ENCODE measurements at places on chromosomes 4 and X.

DNA sequence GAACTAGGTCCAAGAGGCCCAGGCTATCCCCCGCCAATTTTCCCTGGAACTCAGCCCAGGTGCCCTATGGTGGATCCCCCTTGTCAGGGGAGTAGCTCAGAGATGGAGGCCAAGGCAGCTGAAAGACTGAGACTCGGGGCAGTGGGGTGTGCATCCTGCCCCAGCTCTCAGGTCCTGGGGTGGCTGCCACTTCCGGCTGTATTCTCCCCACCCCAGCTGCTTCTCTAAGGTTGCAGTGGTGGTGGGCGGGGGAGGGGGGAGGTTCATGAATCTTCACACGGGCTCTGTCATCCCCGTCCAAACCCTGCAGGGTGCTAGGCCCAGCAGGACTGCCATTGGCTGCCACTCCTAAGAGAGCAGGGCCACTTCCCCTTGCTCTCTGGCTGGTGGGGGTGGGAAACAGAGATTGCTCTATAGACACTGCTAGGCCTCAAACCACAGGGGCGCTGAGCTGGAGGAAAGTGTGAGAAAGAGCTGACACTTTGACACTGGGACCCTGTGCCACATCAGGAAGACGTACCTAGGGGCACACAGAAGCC is 1.5 kb downstream of the SASH3 start:
- DNase-seq, result peak; percentile 48

GRCh38 chrX:23726191-23726590 is 16.9 kb downstream of the ACOT9 start:
- DNase-seq, result no peak

DNA sequence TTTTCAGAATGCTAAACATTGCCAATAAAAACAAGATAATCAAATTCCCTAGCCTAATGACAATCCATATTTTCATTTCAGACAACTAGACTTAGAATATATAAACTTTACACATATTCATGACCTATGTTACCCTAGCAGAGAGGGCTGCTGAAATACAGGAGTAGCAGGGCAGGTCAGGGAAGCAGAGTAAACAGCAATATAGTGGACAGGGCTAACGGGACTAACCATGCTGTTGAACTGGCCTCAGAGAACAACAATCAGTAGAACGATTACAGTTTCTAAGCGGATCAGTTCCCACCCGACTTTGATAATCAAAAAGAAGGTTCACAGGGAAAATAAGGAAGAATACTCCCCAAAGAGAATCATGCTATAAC is 14.0 kb downstream of the TBCK start:
- no peak for DNase-seq

GRCh38 chr4:114758066-114758465 is 159.5 kb downstream of the UGT8 start:
- no peak for DNase-seq

DNA sequence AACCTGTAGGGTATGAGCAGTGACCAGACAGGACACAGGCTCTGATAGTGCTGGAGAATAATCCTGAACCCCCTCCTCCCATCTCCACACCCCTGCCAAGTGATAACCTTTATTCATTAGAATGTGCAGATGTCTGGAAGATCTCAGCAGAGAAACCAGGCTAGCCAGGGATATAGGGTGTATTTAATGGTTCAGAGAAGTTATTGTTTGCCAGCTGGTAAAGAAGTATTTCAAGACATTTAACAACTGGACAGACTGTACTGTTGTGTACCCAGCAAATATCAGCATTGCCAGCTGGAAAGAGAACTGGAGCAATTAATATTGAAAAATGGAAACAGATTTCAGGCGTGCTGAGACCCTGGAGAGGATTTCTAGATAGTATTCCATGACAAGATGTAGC is 94.5 kb downstream of the RASGEF1B start:
- no peak for DNase-seq

- DNase-seq, result peak; percentile 58
Observed at GRCh38 chr4:154491341-154492271, at the start of gene DCHS2. Gene DCHS2 (minus strand): TSS chr4:154491799. CDS start chr4:154491355, 444 bp downstream.

GRCh38 chr4:120327276-120327675 is 260.6 kb upstream of the MAD2L1 start:
- no peak for DNase-seq

DNA sequence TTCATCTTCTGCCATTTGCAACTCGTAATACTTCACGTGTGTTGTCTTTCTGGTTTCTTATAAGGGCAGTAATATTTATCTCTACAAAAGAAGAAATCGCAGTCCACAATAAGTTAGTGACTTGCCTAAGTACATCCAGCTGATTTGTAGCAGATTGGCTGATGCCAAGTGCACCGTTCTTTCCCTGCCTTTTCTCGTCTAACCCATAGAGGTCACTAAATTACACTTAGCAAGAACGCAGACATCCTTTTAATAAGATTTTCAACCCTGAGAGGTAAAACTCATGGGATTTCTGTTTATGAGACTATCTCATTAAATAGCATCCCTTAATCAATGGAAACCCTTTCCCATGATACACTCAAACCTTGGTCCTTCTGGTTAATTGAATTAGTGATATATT is 408.6 kb upstream of the ACTRT1 start:
- DNase-seq, result no peak

- no peak for DNase-seq
Observed at GRCh38 chr4:129264008-129264657, 168.2 kb downstream of the C4orf33 start.

DNA sequence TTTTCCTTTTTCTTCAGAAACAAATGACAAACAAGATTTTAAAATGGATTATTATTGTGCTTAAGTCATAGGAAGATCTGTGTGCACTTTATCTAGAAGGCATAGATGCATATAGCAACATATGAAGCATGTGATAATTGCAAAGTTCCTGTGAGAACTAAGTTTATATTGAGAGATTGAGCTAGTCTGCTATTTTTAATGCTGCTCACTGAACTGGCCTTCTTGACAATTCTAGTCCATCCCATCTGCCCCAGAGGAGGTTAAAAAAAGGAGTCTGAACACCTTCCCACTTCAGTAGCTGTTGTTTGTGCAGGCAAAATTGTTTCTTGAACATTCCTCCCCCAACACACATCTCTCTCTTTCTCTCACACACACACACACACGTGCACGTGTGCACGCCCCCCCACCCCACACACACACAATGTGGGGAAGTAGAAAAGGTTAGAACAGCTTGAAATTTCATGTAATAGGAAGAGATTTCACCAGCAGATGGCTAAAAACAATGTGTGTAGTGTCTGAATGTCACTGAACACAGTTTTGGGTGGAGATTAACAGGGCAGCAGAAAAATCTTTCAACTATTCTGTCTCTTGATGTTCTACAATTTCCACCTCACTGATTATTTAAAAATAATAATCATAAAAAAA is 108.0 kb downstream of the GPM6A start:
- no peak for DNase-seq

- no peak for DNase-seq
Observed at GRCh38 chr4:175456131-175456530, 355.9 kb downstream of the GPM6A start.

DNA sequence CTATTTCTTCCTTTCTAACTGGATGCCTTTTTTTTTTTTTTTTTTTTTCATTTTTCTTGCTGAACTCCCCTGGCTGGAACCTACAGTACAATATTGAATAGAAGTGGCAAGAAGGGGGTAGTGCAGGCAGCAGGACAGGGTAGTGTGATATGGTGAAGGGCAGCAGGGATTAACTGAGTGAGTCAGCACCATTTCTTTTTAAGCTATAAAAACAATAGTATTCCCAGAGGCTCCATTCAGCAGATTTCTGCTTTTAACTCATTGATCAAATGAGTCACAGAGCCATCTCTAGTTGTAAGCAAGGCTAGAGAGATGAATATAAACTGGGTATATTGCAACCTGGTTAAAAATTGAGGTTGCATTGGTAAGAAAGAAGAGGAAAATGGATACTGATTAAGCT is 53.6 kb upstream of the SETD7 start:
- DNase-seq, result no peak

- no peak for DNase-seq
Observed at GRCh38 chrX:106220177-106220576, 52.1 kb downstream of the PWWP3B start.

DNA sequence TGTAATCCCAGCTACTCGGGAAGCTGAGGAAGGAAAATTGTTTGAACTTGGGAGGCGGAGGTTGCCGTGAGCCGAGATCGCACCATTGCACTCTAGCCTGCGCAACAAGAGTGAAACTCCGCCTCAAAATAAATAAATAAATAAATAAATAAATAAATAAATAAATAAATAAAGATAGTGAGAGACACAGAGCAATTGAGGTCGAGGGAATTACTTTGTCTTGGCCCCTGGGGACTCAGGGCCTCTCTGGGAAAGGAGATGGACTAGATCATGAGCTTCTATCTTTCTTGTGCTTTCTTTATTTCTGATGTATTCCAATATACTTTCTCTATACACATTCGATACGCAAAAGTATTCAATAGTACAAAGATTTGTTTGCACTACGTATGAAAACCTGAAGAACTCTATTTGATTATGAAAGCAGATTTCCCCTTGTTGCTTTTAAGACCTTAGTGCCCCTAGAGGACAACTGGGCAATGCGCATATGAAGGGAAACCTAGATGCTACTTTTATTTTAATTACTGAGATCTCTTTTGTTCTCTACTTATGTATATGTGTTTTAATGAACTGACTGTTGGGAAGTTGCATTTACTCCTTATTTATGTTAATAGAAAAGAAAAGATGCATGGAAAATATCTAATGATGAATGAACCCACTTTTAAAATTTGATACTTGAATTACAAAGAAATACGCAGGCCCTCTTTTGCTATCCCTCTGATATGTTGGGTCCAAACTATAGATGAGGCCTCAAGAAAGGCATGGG is 12.8 kb upstream of the ELOVL6 start:
- DNase-seq, result no peak

GRCh38 chr4:112704991-112705845 is 68.3 kb downstream of the LARP7 start:
- no peak for DNase-seq

- DNase-seq, result no peak
Observed at GRCh38 chr4:44927399-44928380, 201.3 kb upstream of the GNPDA2 start.

GRCh38 chr4:186698028-186698427 is 25.6 kb downstream of the FAT1 start:
- no peak for DNase-seq

- DNase-seq, result no peak
Observed at GRCh38 chr4:168711197-168712140, 214.6 kb downstream of the PALLD start.

DNA sequence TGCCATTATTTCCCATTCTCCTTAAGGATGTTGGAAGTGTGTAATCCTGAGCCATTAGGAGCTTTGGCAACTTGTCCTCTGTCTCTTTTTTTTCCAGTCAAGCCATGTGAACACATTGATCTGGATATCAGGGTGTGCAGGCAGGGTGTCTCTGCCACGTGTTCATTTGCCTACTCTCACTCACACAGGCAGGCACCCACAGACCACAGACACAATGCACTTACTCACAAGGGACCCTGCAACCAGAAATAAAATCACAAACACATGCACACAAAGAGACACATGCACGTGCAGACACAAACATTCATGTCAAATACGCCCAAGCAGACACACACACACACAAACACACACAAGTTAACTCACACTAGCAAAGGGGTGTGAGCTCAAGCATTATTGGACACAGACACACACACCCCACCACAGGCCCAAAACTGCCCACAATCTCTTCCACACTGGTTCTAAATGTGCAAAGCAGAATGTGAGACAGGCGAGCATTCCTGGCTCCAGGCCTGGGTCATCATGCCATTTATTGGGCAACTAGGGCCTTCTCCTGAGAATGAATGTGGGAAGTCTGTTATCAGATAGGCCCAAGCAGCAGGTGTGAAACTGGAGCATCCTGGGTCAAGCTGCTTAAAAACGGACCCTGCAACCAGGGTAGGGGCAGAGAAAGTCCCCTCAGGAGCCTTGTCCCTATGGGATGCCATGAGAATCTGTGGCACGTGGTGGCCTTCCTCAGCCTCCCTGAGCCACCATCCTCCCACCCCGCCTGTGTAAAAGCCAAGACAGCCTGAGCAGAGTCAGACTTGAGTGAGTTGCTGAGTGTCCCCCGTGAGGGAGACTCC is 63.4 kb downstream of the NBDY start:
- peak; percentile 24 for DNase-seq

DNA sequence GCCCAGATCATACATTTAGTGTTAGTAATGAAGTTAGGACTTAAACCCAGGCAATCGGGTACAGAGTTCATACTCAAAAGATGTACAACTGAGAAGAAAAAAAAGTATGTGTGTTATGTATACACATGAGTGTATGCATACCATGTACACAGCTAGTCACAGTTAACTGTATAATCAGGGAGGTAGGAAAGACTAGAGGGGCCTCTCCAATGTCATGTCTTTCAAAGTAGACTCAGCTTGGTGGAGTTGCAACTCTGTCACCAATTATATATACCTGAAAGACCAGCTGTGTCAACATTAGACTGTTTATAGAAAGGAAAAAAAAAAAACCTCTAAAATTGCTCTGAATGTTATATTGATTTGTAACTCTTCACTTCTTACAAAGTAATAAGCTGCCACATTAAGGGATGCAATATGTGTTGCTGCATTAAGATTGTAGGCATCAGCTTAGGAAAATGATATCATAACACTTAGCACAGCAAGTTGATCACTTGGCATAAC is 167.5 kb downstream of the DCTD start:
- no peak for DNase-seq

DNA sequence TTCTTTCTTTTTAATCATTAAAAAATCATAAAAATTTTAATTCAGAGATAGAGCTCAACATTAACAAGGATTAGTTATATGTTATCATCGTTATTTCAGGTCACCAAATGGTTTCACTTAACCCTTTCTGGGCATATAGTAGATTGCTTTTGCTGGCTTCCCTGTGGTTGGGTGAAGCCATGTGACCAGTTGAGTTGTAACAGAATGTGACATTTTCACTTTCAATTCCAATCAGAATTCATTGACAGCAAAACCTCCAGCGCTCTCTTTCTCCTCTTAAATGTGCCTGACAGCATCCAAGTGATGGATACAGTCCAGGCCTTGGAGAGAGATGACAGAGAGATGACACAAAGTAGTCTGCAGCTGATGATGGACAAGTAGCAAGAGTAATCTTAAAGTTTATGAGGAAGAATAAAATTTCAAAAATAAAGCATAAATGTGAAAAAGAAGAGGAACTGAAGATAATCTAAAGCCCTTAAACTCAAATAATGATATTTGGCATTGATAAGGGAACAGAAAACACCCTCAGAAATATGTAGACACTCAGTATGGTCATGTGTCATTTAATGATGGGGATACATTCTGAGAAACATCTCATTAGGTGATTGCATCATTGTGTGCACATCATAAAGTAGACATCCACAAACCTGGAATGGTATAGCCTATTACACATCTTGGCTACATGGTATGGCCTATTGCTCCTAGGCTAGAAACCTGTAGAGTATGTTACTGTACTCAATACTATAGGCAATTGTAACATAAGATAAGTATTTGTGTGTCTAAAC is 92.3 kb upstream of the QRFPR start:
- no peak for DNase-seq

DNA sequence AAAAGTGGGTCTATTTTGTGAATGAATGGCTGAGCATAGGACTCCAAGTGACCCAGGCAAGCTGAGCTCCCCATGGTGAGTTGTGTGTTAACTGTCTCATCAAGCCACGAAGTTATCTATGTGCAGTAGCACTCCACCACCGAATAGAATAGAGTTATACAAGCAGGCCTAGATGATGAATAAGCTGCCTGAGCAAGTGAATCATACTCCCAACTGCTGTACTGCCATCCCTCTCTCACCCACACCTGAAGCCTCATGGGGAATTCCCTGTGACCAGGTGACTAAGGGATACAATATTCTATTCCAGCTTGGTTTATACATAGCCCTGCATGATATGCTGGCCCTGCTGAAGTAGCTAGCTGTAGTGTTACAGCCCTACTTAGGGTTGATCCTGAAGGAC is 38.7 kb downstream of the KDM5C start:
- no peak for DNase-seq

Measured in right lobe of liver (tissue), 6 donors.